Stimulated activated CD8-positive, alpha-beta memory T cell treated with anti-CD3 and anti-CD28 coated beads, Interleukin-15, amount 100 ng/mL, for 24 hours (primary cell): ENCODE measurements at places on chromosomes 11 and 22.

GRCh38 chr11:12827929-12828812 is 153.9 kb downstream of the TEAD1 start:
- no peak for DNase-seq

- no peak for DNase-seq
Observed at GRCh38 chr11:77101043-77101537, 1.6 kb upstream of the OMP start.

DNA sequence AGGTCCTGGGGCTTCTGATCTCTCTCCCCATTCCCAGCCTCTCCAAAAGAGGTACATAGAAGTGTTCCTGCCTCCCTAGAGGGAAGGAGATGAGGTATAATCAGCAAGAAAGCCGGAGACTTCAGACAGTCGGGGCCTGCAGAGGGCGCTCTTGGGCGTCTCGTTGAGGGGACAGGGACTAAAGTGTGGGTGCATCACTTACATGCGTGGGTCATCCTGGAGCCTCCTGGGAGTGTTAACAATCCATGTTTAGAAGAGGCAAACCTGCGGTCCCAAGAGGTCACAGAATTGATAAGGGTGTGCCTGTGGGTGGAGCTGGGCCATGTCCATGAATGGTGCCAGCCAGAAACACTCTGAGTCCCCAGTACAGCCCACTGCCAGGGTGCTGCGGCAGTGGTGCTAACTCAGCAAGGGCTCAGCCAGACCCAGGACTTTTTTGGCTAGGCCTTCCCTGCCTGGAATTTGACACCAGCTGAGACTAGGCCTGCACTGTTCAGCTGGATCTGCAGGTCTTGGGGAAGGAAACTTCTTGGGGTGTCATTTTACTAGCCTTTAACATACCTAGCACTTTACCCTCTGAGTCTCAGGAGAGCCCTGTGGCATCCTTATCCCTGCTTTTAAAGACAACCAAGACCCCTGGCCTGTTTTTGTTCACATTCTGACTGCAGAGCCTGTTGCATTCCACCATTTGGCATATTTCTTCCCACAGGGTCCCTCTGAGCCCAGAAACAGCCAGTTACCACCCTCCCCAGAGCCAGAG is 5.5 kb downstream of the YDJC start:
- DNase-seq: no peak

DNA sequence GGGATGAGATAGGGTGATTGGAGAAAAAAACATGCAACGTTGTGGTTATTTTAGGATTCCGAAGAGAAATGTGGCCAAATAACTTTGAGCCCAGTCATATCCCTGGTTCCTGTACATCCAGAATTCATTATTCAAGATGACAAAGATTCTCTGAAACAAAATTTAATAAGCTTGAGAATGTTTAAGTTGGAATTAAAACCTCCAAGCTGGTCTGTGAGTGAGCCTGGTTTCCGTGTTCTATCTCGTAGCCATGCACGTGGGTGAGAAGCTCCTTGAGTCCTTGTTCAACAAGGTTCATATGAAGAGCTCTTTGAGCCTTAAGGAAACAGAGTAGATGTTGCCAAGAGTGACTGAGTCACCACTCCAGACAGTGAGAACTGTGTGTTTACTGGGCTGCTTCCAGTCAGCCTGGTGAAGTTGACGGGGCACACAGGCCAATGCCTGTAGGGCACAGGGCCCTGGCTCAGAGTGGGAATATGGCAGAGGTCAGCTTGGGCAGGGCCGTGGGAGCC is 206.5 kb downstream of the NAV2 start:
- no peak for DNase-seq

GRCh38 chr11:76673176-76674142 is 2.9 kb upstream of the LRRC32 start:
- no peak for DNase-seq

DNA sequence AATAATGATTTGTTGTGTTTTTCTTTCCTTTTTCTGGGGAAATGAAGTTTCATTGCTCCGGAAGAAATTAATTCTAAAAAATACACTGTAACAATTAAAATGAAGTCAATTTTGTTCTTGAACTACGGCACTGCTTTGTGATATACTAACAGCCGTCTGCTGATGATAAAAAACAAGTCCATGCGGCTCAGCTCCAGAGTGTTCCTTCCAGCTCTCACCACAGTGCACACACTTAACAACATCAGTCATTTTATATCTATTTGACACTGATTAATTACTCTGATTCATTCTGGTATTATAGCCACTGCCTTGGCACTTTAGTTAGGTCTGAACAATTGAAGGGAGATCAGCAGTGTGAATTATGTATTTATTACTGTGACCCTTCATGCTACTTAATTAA is 97.4 kb upstream of the SLC6A5 start:
- DNase-seq: no peak

DNA sequence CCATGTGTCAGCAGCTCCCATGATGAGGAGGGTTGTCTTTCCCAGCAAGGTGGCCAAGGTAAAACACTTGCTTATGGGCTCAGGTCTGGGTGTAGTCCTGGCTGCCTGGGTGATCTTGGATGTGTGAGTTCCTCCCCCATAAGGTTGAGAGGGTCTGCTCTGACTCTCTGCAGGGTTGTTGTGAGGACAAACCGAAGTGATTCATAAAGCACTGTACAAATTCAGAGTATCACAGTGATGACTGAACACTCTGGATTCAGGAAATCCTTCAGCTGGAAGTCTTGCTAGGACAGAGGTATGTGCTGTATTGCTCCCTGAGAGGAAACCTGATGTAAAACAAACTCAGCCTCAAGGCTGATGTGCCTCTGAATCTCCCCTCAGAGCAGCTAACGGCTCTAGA is 220.9 kb upstream of the PITPNB start:
- no peak for DNase-seq

DNA sequence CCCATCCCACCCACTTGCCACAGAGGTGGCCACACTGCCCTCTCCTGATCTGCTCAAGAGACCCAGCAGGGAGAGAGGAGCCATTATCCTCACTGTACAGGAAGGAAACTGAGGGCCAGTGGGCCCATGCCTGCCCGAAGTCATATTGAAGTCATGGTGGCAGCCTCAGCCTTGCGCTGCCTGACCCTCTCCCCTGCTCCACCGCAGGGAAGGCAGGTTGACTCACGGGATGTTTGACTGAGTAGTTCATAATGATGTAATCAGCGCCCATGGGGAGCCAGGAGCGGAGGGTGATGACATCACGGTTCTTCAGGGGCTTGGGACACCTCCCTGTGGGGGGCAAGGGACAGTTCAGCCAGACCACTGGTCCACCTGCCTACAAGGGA is 6.1 kb upstream of the ARAP1 start:
- no peak for DNase-seq

DNA sequence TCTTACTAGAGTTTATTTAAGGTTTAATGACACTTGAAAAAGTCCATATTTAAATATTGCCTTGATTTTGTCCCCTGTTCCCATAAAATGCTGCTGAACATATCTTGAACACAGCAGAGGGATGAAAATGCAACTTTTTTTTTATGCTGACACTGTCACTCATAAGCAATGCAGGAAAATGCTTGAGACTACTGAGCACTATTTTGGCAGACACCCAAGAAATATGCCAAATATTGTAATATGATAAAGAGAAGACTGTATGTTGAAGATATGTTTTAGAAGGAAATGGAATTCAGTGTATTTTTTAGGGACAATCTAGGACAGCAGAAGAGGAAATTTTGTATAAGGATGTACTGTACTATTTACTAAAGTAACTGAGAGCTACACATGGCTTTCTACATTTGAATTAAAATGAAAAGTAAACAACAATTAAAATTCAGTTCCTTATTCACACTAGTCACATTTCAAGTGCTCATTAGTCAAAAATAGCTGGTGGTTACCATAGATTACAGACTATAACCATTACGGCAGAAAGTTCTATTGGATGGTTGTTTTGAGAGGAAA is 58.6 kb downstream of the LRRC4C start:
- DNase-seq: no peak

DNA sequence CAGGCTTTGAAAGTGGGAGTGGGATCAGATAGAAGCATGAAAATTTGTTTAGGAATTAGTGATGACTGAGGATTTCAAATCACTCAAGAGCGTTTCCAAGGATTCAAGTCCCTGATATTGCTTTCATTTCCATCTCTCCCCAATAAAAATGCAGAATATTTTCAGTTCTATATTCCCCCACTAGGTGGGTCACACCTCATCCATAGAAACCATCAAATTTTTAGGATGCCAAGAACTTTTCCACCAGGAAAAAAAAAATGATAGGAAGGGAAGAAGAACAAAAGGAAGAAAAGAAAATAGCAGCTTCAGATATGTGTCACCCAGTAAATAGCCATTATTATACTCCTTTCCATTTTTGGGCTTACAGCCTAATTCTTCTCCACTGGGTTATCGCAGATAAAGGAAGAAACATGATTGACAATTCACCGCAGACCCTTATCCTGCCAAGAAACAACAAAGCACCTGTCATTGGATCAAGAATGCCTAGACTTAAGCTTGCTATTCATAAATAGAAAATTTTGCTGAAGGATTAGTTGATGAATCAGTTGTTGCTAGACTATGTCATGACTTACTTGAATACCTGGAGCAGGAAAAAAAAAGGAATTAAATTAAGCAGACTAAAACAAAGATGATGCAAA is 30.3 kb upstream of the OR10D3 start:
- DNase-seq: no peak
